Natural killer cell (primary cell): ENCODE measurements at places on chromosomes 2 and 18. TPM values are rescaled to one million over a fixed set of nuclear protein-coding genes. Genes with fewer than 3 reads are reported as not detected.

GRCh38 chr2:194205568-194206227 lies 1451.3 kb upstream of the SLC39A10 start:
- no peak for DNase-seq

DNA sequence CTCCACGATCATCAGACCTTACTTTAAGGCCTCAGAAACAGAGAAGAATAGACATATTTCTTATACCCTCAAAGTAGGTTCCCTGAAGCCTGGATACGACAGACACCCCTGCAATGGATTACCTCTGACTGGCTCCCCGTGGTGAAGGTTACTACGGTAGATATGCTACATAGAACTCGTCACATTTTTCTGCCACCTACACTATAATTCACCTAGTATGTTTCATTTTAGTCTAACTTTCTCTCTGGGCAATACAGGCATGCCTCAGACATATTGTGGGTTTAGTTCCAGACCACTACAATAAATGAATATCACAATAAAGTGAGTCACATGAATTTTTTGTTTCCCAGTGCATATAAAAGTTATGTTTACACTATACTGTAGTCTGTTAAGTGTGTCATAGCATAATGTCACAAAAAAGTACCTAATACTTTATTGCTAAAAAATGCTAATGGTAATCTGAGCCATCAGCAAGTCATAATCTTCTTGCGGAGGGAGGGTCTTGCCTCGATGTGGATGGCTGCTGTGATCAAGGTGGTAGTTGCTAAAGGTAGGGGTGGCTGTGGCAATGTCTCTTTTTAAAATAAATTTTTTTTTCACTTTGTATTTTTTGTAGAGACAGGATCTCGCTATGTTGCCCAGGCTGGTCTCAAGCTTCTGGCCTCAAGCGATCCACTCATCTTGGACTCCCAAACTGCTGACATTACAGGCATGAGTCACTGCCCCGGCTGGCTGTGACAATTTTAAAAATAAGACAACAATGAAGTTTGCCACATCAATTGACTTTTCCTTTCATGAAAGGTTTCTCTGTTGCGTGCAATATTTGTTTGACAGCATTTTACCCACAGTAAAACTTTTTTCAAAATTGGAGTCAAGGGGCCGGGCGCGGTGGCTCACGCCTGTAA lies 64.6 kb downstream of the TGIF1 start:
- no peak for DNase-seq

DNA sequence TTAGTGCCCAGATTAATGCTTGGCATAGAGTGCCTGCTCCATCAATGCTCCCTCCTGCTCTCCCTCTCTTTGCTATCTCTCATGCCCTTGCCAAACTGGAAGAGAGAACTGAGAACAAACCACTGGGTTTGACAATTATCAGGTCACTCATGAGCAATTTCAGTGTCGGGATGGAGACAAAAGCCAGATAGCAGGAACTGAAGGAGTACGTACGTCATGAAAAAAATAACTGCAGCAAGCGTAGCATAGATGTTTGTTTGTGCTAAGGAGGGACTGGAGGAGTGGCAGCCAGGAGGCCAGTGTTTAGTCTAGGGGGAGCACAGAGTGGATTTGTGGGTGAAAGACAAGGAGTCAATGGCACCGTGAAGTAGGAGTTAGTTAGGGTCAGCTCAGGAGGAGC lies 113.3 kb downstream of the POLE4 start:
- DNase-seq: no peak

DNA sequence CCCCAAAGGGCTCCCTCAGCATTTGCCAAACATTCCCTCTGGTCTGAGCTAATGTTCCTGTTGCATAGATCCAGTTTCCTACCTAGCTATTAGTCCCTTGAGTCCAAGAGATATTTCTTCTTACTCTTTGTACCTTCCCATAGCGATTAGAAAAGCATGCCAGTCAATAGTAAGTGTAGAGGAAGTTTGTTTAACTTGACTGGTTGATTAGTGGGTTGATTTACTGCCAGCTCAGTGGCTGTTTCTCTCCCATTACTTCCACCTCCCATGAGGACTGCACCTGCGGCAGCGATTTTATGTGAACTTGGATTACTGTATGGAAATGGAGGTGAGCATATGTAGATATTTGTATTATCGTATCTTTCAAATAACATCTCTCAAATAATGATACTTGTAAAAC lies 1748.4 kb upstream of the CELF4 start:
- no peak for DNase-seq

- DNase-seq: no peak
These were observed 60.9 kb upstream of the RTN4 start for GRCh38 chr2:55111230-55111569.

GRCh38 chr2:170409164-170409535 lies 231.2 kb downstream of the MYO3B start:
- peak; percentile 53 for DNase-seq

GRCh38 chr2:26067980-26068507 lies 34.2 kb downstream of the RAB10 start:
- no peak for DNase-seq

DNA sequence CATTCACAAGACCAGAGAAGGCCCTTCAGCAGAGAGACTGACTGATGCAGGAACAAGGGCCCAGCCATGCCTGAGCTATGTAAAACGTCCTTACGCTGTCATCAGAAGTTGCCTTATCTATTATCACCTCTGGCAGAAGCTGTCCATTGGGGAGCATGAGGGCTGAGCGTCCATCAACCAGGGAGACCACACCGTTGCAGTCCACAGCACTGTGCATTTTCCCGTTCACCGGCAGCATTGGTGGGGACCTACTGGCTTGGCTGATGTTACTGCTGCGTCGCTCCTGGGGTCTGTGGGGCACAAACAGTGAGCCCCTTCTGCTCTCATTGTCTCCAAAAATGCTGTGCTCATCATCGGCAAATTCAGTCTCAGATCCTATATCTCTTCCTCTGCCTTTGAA lies 91.4 kb downstream of the SCN9A start:
- DNase-seq: no peak

GRCh38 chr2:10546975-10547391 lies 98.9 kb upstream of the ODC1 start:
- no peak for DNase-seq

GRCh38 chr2:226399006-226399405 lies 400.6 kb downstream of the IRS1 start:
- DNase-seq: no peak

DNA sequence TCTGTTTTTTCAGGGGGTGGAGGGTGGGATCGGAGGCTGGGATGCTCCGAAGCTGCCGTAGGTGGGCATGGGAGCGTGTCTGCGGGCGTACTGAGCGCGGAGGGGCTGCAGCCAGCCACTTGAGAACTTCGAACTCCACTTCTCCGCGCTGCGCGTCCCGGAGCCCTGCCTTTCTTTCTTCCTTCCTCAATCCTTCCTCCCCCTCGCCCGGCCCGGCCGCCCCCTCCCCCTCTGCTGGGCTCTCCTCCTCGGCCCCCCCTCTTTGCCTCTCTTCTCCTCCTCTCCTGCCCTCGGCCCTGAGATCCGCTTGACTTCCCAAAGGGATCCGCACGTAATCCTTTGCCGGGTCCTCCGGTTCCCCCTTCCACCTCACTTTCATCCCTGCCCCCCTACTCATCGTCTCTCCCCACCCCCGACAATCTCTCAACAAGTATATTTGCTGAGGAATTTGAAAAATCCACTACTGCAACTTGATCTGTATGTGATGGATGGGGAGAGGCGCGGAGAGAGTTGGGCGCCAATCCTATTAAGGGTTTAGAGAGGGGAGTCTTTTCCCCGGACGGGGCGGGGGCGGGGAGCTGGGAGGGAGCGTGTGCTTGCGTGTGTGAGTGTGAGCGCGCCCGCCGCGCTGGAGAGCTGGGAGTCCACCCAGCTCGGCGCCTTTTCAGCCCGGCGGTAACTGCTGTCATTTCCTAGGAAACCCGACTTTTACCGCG lies 1.1 kb downstream of the GLI2 start:
- no peak for DNase-seq

- no peak for DNase-seq
These were observed 84.0 kb downstream of the ZAP70 start for GRCh38 chr2:97797355-97797754.

DNA sequence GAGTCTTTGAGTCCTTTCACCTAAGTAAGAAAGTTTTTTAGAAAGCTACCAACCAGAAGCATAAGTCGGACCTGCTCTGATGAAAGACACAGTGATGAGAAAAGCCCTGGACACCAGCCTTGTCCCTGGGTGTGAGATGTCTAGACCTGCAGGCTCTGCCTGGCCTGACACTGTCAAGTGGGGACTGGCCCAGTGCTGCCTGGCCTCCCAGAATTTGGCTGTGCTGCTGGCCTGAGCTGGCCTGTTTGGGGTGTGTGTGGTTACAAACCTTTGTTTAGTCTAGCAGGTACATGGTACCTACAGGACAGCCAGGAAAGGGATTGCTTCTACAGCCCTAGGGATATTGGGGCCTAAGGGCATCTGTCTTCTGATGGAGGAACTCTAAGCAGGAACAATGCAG lies 48.3 kb downstream of the ASB1 start:
- DNase-seq: no peak

GRCh38 chr2:219907011-219907365 lies 279.6 kb downstream of the SLC4A3 start:
- DNase-seq: no peak

DNA sequence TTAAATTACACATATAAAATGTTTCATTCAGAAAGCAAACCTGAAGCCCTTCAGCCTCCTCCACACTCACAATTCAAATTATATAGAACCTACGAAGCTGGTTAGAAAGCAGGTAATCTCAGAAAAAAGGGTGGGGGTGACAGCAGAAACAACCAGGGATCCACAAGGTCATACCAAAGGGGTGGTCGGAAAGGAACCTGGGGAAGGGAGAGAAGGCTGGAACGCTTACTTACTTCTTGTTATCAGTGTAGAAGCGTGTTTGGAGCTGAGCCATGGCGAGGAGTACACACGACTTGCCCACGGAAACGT lies 316 bp downstream of the WDR12 start:
- DNase-seq: no peak

DNA sequence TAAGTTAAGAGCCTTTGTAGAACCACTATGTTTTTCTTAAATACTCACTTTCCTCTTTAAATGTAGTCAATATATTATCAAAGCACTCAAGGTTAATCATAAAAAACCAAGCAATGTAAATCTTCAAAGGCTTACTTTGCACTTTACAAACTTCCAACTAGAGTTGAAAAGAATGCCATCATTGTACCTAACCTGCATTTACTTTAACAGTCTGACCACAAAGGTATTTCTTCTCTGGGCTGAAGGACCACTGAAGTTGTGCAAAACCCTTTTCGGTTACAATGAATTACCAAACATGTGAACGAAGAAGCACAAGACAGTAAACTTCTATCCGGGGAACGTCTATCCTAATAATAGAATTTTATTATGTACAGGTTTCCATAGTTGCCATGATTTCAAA lies 3.0 kb downstream of the HNRNPLL start:
- DNase-seq: no peak

DNA sequence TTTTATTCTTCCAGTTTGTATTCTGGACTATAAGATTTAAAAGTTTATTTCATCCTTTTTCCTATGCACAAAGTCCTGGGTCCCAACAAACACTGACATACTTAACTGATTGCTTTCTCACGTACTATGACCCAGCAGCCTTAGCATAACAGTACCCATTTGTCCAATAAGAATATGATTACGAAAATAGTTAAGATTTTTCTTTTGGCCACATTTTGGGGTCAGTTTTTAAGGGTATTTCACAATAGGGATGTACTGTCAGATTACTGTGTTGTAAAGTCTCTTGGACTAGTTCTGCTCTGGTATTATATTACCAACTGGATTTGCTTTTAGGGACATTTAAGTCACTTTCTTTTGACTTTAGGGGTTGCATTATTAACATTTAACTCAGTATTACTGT lies 46.1 kb downstream of the TTC39C start:
- DNase-seq: no peak

- DNase-seq: no peak
These were observed 439.7 kb downstream of the RND3 start for GRCh38 chr2:150047620-150048222.

DNA sequence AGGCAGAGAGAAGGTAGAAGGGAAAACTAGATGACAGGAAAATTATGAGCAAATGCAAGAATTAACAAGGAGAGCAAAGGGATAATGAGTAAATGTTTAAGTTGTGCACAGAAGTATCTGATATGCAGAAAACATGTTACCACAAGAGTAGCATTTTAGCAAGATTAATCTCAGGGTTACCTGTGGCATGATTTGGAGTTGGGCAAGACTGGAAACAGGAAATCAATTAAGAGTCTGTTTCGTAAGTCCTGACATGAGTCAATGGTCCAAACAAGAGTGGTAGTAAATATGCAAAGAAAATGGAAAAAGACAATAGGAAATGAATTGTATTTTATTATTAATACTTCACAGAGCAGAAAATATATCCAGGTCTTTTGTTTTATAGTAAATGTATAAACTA lies 17.3 kb upstream of the MTX2 start:
- DNase-seq: no peak

DNA sequence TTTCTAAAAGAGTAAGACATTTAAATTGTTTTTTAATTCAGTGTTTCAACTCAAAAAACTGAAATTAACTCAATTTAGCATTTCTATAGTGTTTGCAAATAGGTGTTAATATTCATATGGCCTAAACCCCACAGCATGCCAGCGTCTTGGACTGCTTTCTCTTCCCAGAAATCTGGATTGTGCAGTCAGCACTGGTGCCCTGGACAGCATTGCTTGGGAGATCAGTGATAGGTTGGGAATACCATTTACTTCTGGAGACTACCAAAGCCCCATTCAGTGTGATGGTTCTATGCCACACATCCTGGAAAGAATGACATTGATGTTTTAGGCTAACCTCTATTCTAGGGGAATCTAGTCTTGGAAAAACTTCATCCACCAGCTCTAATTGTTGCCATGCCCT lies 455.0 kb upstream of the KLHL29 start:
- DNase-seq: no peak

- DNase-seq: no peak
These were observed 148.9 kb upstream of the EPAS1 start for GRCh38 chr2:46148369-46148736.

- DNase-seq: no peak
These were observed 96.4 kb upstream of the ATL2 start for GRCh38 chr2:38473333-38474005.

DNA sequence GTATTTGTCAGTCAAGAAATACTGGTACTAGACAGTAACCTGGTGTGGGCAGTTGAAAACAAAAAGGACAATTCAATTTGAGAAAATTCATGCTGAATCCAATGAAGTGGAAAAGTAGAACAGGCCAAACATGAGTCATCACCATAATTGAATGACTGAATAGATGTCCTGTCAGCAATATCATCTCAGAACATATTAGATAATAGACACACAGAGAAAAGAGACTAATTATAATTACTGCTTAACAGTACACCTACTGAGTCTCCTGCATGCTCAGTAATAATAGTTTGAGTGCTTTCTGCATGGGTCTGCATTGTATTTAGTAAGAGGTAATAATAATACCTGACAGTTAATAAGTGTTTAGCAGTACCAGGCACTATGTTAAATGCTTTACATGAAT lies 138.6 kb upstream of the ZC3H15 start:
- no peak for DNase-seq

GRCh38 chr2:41695198-41696113 lies 352.4 kb upstream of the PKDCC start:
- DNase-seq: no peak

GRCh38 chr2:153287109-153287801 lies 191.3 kb downstream of the RPRM start:
- DNase-seq: peak; percentile 8

GRCh38 chr2:181239201-181239799 lies 217.9 kb upstream of the ITGA4 start:
- peak; percentile 43 for DNase-seq

The RTKN gene
- 26.5 TPM for total RNA-seq

The PLCL1 gene
- total RNA-seq: 1.1 TPM

The SNRPD1 gene
- 33.8 TPM for total RNA-seq

The CDH19 gene
- total RNA-seq: not detected

The SCN9A gene
- 0.39 TPM for total RNA-seq

The IL18RAP gene
- 309 TPM for total RNA-seq

The SERPINB5 gene
- not detected for total RNA-seq
